ENCODE measurements at places on chromosomes 1 and 21.

DNA sequence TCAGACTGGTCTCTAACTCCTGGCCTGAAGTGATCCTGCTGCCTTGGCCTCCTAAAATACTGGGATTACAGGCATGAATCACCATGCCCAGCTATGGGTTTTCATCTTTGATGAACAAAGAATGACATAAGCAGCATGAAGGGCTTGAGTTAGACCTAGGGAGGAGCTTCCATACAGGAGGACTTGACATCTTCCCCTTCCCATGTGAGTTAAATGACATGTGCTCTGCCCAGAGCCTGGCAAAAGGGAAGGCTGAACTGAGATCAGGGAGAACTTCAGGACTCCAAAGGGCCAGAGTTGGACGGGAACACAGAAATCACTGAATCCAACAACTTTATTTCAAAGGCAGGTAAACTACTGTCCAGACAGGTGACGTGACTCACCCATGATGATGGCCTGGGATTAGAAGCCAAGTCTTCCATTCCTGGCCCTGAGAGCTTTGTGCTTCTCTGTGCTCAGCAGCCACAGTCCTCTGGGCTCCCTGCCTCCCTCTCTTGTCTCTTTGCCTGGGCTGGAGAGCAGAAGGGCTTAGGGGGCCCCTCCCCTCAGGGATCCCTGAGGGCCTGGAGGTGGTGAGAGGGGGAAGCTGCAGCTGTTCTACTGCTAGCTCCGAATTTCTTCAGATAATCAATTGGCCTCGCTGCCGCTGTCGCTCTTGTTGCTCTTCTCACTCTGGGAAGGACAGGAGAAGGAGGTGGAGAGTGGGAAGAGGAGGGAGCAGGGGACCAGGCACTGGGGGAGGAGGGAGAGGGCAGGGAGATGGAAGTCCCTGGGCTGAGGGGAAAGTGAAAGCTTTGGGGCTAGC lies 7.6 kb downstream of the NHLH1 start:
- no peak for DNase-seq

DNA sequence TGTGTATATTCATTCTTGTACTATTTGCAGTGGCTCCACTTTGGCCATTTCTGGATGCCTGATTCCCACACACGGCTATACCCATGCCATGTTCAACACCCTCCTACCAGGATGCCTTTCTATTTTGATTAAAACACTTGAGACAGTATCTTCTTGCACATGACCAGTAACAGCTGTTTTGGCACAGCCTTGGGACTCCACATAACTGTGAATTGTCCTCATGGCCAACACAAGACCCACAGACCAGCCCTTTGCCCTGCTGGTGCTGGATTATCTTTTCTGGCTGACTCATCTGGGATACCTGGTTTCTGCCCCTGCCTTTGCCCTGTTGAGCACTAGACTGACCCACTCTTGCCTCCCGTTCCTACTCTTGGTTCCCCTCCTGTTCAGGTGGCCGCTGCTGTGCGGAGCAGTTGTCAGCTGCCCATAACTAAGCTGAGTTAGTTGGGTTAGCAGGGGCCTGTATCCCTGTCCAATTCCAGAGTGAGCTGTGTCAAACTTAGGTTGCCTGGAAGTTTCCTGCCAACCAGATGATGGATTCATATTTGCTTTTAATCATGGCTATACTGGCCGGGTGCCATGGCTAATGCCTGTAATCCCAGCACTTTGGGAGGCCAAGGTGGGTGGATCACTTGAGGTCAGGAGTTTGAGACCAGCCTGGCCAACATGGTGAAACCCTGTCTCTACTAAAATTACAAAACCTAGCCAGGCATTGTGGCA lies 10.8 kb upstream of the EYA3 start:
- no peak for DNase-seq

GRCh38 chr1:45718289-45718688 lies 30.3 kb downstream of the TMEM69 start:
- no peak for DNase-seq

GRCh38 chr1:6801966-6802365 lies 16.7 kb downstream of the CAMTA1 start:
- DNase-seq: peak; percentile 35

GRCh38 chr1:201219481-201220387 lies 29.1 kb downstream of the IGFN1 start:
- DNase-seq: no peak

GRCh38 chr1:118335331-118335732 lies 150.3 kb upstream of the SPAG17 start:
- DNase-seq: peak; percentile 83
